ENCODE measurements at places on chromosomes 1 and 21.

DNA sequence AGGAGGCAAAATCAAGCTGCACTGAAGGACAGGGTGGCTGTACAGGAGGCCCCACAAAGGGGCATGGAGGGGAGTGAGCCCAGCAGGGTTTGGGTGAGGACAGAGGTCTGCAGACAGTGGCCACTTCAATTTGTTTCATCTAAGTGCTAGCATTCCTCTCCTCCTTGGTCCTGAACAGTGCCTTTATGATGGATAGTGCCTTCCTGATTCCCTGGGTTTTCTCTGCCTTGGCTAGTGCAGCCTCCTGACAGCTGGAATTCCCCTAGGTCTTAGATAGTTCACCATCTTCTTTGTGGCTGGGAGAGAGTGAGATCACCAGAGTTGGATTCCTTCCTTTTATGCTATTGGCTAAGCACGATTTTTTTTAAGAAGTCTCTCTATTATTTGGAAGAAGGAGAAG lies 3.8 kb upstream of the HPCAL4 start:
- no peak for DNase-seq

GRCh38 chr1:159580340-159580739 lies 7.3 kb upstream of the APCS start:
- no peak for DNase-seq

DNA sequence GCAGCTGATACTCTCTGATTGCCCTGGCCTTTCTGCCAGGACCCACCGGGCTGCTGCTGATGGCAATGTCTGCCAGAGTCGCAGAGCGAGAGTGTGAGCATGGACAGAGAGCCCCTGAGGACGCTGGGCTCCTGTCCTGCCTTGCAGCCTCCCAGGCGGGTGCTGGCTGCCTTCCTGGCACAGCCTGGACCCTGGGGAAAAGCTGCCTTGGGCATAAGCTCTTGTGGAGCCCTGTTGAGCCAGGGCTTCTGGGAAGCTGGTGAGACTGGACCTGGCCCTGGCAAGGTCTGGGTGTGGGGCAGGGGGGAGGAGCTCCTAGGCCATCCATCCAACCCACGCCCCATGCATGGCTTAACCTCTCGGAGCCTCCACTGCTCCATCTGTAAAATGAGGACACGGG lies 105.8 kb upstream of the WNT4 start:
- DNase-seq = no peak

DNA sequence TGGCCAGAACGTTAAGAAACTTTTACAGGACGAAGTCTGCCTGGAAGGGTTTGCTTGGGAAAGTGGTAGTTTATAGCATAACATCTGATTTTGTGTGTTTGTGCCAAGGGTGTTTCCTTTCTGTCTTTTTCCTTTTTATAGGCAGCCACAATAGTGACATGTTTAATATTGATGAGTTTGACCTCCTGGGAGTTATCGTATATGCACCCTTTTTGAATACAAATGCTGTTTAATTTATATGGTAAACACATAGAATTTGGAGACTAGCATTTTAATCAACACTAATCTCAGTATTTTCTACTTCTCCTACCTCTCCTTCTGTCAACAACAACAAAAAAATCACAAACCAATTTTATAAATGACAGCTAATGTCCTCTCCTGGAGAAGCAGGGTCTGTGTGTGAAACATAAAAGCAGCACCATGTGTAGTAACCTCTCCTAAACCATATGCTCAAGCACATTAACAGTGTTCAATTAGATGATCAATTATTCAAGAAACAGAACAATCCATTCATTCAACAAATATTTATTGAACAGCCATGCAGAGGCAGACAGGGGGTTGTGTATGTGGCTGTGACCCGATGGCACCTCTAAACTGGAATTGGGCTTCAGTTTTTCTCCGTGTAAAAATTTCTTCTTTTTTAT lies 604 bp upstream of the FMN2 start:
- DNase-seq = no peak

GRCh38 chr1:234997896-234998741 lies 130.5 kb downstream of the TOMM20 start:
- DNase-seq = no peak

- DNase-seq = no peak
These were observed 15.6 kb downstream of the PRKAB2 start for GRCh38 chr1:147156642-147157041.

GRCh38 chr1:81706650-81707435 lies 93.9 kb upstream of the ADGRL2 start:
- no peak for DNase-seq

DNA sequence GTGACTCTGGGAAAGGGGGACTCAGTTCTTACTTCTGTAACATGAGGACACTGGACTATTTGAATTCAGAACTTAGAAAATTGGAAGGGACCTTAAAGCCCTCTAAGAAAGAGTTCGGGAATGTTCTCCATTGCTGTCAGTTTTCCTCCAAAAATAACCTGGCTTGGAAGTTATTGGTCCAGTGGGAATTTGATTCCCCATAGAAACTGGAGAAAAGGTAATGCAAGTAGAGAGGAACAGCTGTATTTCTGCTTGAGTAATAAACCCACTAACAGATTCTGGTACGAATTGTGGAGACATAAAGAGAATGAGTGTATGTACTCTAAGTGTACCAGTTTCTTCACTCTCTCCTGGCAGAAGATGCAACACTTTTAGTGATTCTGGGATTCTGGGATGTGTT lies 1.8 kb downstream of the ZBED6 start:
- DNase-seq = no peak

GRCh38 chr1:93702828-93703183 lies 21.2 kb upstream of the BCAR3 start:
- DNase-seq = no peak

- no peak for DNase-seq
These were observed 83.9 kb downstream of the FASLG start for GRCh38 chr1:172742599-172743500.
